ENCODE measurements at places on chromosomes 6 and 20. TPM values are rescaled to one million over a fixed set of nuclear protein-coding genes. Genes with fewer than 3 reads are reported as not detected.

GRCh38 chr6:3801960-3802359, 47.2 kb upstream of the FAM50B start:
- H3K27me3 ChIP-seq, result no peaks in the 10 kb centered on the region
- H3K4me3 ChIP-seq, result no peak overlapping the region
- H3K36me3 ChIP-seq, result no peaks in the 10 kb centered on the region
- no peak overlapping the region for H3K27ac ChIP-seq
- no peak for DNase-seq

- H3K4me3 ChIP-seq, result no peak overlapping the region
- no peaks in the 10 kb centered on the region for H3K27me3 ChIP-seq
- H3K36me3 ChIP-seq, result no peaks in the 10 kb centered on the region
- no peak for DNase-seq
- H3K27ac ChIP-seq, result no peak overlapping the region
Observed at GRCh38 chr6:116444575-116444974, 16.6 kb upstream of the CALHM6 start.

The ID1 gene
- 534 TPM for total RNA-seq

The MUC21 gene
- total RNA-seq, result not detected

The POM121L2 gene
- not detected for total RNA-seq

DNA sequence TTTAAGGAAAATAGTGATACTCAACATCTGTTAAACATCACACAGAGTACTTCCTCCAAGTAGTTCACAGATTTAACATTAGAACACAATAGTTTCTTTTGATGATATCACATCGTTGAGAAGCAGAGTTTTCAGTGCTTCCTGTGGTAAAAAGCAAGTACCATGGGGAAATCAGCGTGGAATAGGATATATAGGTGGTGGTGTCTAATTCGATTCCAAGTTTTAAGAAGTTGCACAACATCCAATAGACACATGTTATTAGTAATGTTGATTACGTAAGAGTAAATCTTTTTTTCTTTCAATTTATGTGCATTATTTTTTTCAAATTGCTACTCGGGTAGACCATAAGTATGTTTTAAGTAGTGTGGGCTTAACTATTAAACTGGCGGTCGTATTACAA, 360.7 kb downstream of the NKAIN2 start:
- no peaks in the 10 kb centered on the region for H3K36me3 ChIP-seq
- DNase-seq, result no peak
- no peaks in the 10 kb centered on the region for H3K27me3 ChIP-seq
- H3K4me1 ChIP-seq, result no peaks in the 10 kb centered on the region
- H3K27ac ChIP-seq, result no peak overlapping the region
- H3K4me3 ChIP-seq, result no peak overlapping the region

- H3K27ac ChIP-seq, result no peak overlapping the region
- DNase-seq, result no peak
- H3K4me1 ChIP-seq, result no peaks in the 10 kb centered on the region
- H3K36me3 ChIP-seq, result no peaks in the 10 kb centered on the region
Observed at GRCh38 chr6:113004470-113005270, 657.5 kb downstream of the RFPL4B start.

The BPIFB1 gene
- 0.21 TPM for total RNA-seq

DNA sequence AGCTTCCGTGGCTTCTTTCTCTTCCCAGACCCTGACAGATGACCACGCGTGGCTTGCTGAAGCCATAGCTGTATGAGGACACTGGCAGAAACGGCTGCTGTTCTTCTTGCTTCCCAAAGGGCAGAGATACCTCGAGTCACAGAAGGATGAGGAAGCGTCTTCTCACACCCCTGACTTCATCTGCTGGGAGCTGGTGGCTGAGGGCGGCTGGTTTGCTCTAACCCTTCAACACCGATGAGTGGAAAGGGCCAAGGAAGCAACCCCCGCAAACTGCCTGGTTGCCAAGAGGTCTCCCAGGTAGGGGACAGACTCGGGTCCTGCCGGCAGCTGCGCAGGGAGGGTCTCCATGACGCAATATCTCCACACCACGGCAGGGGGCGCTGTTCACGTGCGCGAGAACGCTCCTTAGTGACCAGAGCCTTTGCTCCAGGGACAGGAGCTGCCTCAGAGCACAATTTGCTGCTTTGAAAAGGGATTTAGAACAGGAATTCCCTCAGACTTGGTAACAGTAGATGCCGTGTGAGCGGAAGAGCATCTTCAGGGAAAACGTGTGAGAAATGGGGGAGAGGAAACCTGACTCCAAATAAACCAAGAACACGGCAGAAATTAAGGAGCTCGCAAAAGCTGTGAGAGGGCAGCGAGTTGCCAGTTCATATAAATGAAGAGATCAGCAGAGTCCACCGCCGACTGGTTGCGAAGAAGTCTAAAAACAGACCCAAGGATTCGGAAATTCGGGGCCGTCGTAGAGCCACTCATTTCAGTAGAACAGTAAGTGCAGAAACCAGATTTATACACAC, 80.2 kb downstream of the ERMARD start:
- no peak overlapping the region for H3K4me3 ChIP-seq
- H3K36me3 ChIP-seq, result no peaks in the 10 kb centered on the region
- DNase-seq, result peak; percentile 73
- H3K27ac ChIP-seq, result no peak overlapping the region
- no peaks in the 10 kb centered on the region for H3K4me1 ChIP-seq
- no peaks in the 10 kb centered on the region for H3K27me3 ChIP-seq

DNA sequence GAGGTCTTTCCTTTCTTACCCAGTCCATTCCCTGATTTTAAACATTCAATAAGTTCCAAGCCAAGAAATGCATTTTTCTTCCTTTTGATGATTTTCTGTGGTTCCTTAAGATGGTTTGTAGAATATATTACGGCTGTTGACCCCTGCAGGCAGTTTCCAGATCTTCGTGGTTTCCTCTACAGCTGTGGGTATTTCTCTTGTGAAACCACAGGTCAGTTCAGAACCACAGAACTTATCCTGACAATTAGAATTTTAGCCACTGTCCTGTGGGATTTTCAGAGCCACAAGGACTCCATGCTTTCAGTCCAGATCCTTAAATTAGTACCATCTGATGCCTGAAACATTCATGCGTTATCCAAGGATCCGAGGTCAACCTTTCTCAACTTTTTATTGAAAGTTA, 29.7 kb upstream of the EXOC2 start:
- no peaks in the 10 kb centered on the region for H3K36me3 ChIP-seq
- H3K27me3 ChIP-seq, result no peaks in the 10 kb centered on the region
- no peak for DNase-seq
- no peak overlapping the region for H3K27ac ChIP-seq
- H3K4me1 ChIP-seq, result no peaks in the 10 kb centered on the region

GRCh38 chr6:152575161-152575560, 62.0 kb downstream of the SYNE1 start:
- H3K27ac ChIP-seq, result peak overlapping the region; percentile 1
- H3K36me3 ChIP-seq, result no peaks in the 10 kb centered on the region
- H3K4me3 ChIP-seq, result no peak overlapping the region

The GGT7 gene
- 19.1 TPM for total RNA-seq

The OOEP gene
- total RNA-seq, result not detected

GRCh38 chr6:10221178-10221577, 193.7 kb downstream of the TFAP2A start:
- H3K27ac ChIP-seq, result no peak overlapping the region
- no peak for DNase-seq
- H3K36me3 ChIP-seq, result no peaks in the 10 kb centered on the region
- no peaks in the 10 kb centered on the region for H3K27me3 ChIP-seq

GRCh38 chr20:7938058-7938457, 2.2 kb downstream of the HAO1 start:
- H3K27me3 ChIP-seq, result no peaks in the 10 kb centered on the region
- H3K27ac ChIP-seq, result no peak overlapping the region
- DNase-seq, result no peak
- H3K36me3 ChIP-seq, result no peaks in the 10 kb centered on the region
- H3K4me1 ChIP-seq, result no peaks in the 10 kb centered on the region

The TGM2 gene
- 149 TPM for total RNA-seq

DNA sequence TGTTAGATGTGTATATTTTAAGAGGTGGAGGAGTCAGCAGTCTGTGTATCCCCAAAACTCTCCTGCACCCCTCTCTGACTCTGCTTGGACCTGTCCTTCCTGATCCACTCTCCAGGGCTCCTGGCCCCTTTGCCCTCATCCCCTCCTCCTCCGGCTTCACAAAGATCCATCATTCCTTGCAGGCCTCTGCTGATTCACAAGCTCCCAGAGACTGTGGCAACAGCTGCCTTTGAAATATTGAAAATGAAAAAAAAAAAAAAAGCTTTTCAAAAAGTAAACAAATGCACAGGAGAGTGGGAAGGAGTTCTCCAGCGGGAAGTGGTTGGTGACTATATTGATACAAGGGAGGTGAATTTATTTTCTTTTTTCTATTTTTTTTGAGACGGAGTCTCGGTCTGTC, 330.2 kb upstream of the SULF2 start:
- H3K27ac ChIP-seq, result no peak overlapping the region
- no peaks in the 10 kb centered on the region for H3K4me1 ChIP-seq
- H3K27me3 ChIP-seq, result no peaks in the 10 kb centered on the region
- H3K4me3 ChIP-seq, result no peak overlapping the region

- DNase-seq, result no peak
- no peak overlapping the region for H3K4me3 ChIP-seq
- no peaks in the 10 kb centered on the region for H3K36me3 ChIP-seq
- no peaks in the 10 kb centered on the region for H3K27me3 ChIP-seq
Observed at GRCh38 chr20:49282584-49283171, 4.8 kb upstream of the ZNFX1 start.

The PIM1 gene
- total RNA-seq, result 2.0 TPM

DNA sequence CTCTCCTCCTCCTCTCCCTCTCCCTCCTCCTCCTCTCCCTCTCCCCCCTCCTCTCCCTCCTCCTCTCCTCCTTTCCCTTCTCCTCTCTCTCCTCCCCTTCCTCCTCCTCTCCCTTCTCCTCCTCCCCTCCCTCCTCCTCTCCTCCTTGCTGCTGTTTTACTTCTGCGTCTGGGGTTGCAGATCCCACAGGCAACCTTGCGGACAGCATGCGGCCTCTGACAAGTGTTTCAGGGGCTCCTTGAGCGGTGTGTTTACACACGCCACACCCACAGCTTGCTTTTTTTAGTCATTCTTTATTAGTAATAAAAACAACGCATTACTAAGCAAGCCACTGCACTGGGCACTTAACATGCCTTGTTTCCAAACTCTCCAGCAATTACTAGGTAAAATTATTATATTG, 81.9 kb downstream of the TFAP2C start:
- H3K4me1 ChIP-seq, result no peaks in the 10 kb centered on the region
- H3K27ac ChIP-seq, result no peak overlapping the region
- DNase-seq, result no peak
- no peaks in the 10 kb centered on the region for H3K36me3 ChIP-seq

The NKX2-4 gene
- total RNA-seq, result not detected

All from uterus (tissue), 4 donors.